Islet precursor cell (in vitro differentiated cells): ENCODE measurements at places on chromosomes 5 and 9.
A peak's percentile ranks its signal among the peaks of the same experiment; 100 is the strongest.

- DNase-seq, result peak; percentile 69
These were observed 296.9 kb downstream of the ADAMTS6 start for GRCh38 chr5:65184780-65185179.

GRCh38 chr5:143174714-143175398 is 228.6 kb downstream of the NR3C1 start:
- no peak for DNase-seq

- DNase-seq, result peak; percentile 76
These were observed 248.7 kb downstream of the NR3C1 start for GRCh38 chr5:143154510-143155370.

GRCh38 chr5:163506726-163507125 is 1.3 kb downstream of the MAT2B start:
- DNase-seq, result no peak

DNA sequence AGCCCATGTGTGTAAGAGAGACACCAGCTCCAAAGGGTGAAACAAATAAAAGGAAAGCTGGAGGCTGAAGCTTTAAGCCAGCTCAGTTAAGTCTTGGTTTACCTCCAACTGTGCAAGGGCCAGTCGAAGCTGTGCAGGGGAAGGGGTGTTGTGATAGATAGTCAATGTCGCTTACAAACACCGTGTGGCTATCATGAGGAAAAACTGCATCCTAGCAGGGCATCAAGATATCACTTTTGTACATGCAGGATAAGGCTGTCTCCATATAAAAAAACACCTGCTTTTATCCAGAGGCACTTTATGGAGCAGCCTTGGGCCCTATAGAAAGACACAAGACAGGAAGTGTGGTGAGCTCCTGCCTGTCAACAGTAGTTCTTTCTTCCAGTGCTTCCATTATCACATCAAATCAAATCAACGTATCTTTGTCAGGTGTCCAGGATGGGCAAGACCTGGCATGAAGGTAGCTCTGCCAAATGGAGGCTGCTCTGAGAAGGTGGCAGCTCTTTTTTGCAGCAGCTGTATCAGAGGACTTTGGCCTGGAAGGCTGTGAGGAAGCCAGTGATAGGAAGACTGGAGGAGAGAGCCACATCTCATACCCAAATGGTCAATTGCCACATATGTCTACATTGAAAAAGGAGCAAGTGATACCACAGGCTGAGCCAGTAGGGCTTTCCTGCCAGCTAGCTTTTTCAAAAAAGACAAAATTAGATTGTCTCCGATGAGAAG is 29.3 kb upstream of the SELENOP start:
- no peak for DNase-seq

DNA sequence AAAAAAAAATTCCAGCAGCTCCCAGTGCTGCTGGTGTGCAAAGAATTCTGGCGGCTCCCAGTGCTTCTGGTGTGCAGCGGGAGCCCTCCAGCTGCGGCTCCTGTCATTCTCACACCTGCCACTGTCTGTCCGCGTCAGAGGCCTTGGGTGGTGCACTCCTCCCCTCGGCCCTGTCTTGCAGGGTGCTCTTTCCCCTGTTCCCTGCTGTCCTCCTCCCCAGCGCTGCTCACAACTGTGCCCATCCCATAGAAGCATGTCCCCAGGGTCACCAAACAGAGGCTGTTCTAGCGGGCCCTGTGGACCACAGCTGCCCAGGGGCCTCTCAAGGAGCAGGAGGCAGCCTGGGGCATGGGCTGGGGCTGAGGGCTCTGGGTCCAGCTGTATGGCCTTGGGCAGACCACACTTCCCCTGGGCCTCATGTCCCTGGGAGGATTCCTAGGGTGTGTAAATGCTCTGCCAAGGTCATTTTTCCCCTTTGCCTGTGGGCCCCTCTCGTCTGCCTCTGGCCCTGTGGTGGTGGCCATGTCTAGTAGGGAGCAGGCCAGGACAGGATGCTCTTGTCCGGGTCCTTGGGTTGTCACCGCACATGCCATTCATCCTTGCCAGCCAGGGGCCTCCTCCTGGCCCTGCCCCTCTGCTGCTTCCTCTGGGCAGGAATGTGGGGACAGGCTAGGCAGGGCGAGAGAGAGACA is 68.2 kb downstream of the PHF2 start:
- DNase-seq, result peak; percentile 42

GRCh38 chr9:119175581-119175980 is 193.7 kb downstream of the BRINP1 start:
- no peak for DNase-seq

DNA sequence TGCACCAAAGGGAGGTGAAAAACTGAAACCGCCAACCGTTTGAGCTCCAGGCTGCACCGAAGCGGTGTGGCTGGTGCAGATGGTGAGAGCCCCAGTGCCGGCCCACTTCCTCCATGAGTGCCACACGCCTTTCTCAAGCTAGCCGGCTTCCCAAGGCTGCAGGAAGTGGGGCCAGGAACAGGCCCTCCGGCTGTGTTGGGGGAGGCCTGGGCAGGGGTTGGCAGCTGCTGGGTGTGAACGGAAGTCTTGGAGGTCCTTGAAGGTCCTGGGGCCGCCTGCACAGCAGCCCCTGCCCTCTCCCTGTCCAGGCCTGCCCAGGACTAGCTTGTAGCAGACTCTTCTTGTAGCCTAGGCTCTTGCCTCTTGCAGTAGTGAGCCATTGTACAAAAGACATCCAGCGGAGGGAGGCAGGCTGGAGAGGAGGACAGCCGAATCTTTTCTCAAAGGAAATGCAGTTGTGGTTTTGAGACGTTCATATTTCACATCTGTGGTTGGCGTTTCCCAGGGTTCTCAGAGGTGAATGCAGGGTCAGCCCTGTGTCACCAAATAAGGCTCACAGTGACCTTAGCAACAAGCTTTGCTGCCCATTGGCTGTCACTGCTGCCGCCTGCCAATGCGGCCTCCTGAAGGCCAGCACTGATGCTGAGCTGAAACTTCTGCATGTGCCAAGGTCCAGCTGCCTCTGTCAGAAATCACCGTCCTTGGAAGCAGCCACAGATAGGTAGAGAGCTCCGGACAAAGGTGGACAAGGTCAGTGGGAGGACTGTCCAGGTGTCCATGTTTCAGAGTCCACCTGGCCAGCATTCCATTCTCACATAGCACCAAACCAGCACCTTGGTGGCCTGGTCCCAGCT is 23.9 kb downstream of the IRF1 start:
- no peak for DNase-seq
